CD4-positive, alpha-beta T cell treated with Interleukin-15 for 4 hours (primary cell): ENCODE measurements at places on chromosomes 6 and 20.
A peak's percentile ranks its signal among the peaks of the same experiment; 100 is the strongest.

DNA sequence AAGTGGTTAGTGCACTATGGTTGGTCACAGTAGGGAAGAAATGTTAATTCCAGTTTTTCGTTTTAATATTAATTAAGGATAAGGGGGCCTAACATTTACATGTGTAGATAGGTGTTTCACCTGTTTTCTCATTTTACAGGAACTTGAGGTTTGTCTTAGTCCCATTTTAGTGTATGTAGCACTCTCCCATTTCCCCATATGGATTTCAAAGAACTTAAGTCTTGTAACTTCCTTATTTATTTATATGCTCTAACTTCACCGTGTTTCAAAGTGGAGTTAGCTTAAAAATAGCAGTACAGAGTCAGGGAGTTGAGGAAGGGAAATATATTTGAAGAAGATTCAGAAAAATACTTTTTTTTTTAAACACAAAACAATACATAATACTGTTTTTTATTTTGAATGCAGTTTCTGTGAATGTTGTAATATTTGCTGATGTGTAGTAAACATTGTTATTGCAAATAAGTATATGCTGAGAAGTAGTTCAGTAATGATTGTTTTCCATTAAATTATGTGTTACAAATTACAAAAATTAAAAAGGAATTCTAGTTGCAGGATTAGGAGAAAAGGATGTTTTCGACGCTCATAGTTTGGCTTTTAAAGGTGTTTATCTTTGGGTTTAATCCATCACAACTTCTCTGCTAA, 3.5 kb downstream of the SCAF8 start:
- DNase-seq: no peak

DNA sequence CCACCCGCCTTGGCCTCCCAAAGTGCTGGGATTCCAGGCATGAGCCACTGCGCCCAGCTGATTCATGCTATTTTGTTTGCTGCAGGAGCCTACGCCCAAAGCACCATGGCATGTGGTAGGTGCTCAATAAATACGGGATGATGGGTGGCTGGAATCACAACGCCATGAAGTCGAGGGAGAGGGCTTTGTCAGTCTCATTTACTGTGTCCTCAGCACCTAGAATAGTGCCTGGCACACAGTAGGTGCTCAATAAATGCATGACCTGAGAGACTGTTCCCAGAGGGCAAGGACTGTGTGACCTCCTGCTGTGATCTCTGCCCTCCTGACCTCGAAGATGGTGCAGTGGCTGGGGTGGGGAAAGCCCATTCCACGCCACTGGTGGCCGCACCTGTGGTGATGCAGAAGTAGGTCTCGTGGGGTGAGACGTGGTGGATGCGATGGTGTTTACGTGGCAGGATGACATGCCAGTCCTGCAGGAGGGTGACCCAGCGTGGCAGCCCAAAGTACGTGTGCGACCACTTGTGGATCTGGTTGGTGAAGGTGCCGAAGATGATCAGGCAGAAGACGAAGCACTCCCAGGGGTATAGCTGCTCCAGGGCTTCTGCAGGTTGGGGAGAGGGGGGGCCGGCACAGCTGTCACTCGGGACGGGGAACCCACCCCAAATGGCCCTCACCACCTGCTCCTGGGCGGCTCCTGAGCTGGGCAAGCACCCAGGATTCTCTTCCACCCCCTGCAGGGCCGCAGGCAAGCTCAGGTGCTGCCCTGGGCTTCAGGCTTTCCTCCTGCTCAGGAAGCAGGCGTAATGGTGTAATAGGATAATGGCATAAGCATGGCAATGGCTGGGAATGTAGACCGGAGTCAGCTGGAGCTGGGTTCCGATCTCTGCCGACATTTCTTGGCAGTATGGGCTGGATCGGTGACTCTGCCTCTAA, 14.9 kb upstream of the UBE2V1 start:
- no peak for DNase-seq

DNA sequence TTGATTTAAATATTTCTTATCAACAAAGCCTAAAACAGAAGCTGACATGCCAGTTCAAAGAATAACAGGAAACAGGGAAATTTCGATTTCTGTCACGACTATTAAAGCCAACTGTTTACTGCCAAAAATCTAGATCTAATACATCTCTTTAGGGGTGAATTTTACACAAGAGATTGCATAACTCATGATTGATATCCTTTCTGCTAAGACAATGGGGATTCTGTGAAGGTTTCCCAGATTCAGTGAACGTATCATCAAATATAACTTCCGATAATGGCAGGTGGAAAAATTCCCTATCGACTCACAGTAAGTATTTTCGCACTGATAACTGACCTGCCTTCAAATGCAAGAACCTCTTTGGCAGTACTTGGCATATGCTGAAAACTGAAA, 42.9 kb downstream of the NHSL1 start:
- no peak for DNase-seq

GRCh38 chr6:138105446-138105845, 1.8 kb downstream of the PERP start:
- DNase-seq: no peak

DNA sequence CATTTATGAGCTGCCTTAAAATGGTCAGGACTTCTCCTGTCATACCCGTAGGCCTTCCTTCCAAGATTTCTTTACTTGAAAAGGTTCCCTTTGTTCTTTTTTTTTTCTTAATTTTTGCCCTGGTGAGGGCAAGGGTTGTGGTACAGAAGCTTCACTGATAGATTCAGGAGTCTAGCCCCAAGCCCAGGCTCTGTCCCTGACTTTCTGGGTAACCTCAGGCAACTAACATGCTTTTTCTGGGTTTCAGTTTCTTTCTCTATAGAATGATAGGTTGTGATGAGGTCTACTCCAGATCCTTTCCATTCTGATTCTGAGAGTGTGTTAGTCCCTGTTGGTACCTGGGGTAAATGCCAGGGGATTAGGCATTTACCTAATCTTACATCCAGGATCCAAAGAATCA, 21.2 kb downstream of the SNPH start:
- DNase-seq: no peak

GRCh38 chr20:59788196-59788735, 145.2 kb downstream of the SYCP2 start:
- no peak for DNase-seq

GRCh38 chr20:59120491-59120890, 43.1 kb upstream of the ZNF831 start:
- peak; percentile 59 for DNase-seq

DNA sequence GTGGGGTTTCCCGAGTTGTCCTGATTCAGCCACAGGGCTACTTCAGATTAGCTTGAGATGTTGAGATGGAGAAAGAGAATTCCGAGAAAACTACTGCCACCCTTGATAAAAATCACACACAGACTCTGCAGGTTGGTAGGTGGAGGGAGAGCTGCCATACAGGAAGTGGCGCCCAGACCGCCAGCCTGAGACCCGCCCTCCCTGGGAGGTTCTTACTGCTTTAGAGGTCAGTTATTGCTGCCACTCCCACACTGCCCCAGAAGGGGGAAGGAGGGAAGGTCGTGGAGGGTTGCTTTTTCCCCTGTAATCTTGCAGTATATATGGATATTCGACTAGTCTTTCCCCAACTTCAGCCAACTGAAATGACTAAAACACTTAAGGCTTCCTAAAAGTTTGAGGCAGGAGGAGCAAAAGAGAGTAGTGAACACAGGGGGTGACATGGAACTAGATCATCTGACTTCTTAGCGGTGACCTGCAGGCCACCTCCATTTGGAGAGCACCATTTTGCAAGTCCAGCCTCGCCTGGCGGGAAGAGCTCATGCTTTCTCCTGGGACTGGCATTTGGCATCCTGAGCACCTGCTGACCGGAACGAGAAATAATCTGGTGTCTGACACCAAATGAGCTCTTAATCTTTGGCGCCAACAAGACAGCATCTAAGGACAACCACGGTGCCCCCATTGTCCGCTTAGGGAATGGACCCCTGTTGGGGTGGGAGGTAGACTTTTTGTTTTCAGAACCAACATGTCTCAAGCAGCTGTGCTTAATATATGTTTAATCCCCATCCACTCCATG, 35.7 kb upstream of the SLC22A1 start:
- no peak for DNase-seq

- no peak for DNase-seq
Measured at GRCh38 chr6:163356743-163357142, 57.8 kb upstream of the QKI start.

DNA sequence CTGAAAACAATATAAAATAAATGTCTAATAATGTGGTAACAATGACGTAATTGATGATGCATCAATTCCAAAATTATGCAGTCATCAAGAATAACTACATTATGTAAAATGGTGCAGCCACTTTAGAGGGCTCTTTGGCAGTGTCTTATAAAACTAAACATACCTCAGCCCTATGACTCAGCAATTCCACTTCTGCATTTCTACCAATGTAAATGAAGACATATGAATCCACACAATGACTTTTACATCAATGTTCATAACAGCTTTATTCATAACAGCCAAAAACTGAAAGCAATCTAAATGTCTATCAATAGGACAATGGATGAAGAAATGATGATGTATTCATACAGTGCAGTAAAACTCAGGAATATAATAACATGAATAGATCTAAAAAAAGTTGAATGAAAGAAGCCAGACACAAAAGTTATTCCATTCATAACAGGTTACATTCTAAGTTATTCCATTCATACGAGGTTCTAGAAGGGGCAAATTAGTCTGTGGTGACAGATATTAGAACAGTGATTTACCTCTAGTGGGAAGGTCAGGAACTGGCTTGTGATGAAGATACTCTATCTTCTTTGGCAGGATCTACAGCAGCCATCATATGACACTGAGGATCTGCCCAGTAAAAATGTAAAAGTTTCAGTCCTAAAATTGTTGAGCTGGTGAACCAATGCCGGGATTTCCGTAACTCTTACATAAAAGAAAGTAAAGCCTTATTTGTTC, 396.1 kb downstream of the PLCB1 start:
- DNase-seq: no peak

GRCh38 chr6:122838060-122838780, 49.2 kb downstream of the SMPDL3A start:
- DNase-seq: no peak
